ENCODE measurements at places on chromosomes 6 and 20.
A peak's percentile ranks its signal among the peaks of the same experiment; 100 is the strongest.

GRCh38 chr6:43977404-43978111 lies 149.7 kb downstream of the MRPL14 start:
- DNase-seq: no peak

DNA sequence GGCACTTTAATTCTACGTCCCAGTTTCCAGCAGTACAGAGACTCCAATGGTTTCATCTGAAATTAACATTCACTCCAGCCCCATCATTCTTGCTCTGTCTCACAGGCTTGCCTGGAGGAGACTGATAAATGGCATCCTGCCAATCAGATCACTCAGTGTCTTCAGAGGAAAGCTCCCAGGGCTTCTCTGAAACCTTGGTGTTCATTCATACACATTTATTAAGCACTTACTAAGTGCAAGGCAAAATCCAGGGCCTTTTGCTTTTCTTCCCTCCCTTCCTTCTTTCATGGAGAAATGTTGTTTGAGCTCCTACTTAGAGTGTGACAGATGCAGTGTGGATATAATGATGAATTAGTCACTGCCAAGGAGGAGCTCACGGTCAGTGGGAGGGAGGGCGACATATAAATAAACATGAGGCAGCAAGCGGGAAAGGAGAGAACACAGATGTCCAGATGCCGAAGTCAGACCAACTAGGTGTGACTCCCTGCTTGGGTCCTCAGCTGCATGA lies 106.7 kb upstream of the DTNBP1 start:
- no peak for DNase-seq

- DNase-seq: peak; percentile 35
Observed at GRCh38 chr6:167141667-167142432, 15.9 kb downstream of the GPR31 start.

DNA sequence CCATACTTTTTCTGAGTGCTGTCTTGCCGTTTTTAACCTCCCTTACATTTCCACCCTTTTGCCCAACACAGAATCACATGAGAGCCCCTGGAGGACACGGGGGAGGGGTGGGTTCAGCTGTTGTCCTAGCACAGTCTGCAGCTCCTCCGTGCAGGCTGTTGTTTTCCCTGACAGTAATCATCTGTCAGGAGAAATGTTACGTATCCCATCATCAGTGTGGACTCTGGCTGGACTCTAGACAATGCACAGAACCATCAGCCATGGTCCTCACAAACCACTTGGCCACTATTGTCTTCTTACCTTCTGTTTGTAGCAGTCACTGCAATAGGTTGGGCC lies 92.1 kb downstream of the RIN2 start:
- no peak for DNase-seq

DNA sequence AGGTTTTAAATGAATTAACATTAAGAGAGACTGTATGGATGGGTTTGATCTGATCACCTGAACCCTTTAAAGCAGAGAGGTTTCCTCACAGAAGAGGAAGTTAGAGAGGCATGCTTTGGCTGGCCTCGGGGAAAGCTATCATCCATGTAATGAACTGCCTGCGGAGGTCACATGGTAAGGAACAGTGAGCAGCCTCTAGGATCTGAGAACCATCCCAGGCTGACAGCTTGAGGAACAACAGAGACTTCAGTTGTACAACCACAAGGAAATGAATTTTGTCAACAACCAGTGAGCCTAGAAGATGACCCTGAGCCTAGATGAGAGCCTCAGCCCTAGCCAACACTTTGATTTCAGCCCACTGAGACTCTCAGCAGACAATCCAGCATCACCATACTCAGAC lies 2.9 kb upstream of the COL21A1 start:
- no peak for DNase-seq

DNA sequence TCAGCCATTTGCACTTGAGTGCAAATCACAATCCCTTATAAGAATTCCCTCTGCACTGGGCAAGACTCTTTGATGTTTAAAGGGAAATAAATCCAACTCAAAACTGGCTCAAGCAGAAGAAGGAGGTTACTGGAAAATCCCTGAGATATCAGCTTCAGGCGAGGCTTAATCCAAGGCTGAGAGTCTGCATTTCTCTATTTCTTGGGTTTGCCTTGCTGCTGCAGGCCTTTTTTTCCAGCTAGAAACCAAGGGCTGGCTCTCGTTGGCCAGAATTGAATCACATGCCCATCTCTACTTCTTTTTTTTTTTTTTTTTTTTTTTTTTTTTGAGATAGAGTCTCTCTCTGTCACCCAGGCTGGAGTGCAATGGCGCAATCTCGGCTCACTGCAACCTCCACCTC lies 11.7 kb downstream of the HCK start:
- no peak for DNase-seq

GRCh38 chr6:56370127-56370540 lies 122.8 kb upstream of the COL21A1 start:
- DNase-seq: no peak

GRCh38 chr20:18566892-18567738 lies at the start of gene SMIM26:
Gene SMIM26, plus strand, starts transcription at chr20:18567432. Its CDS starts 47 bp downstream, at chr20:18567479.
- peak; percentile 79 for DNase-seq

DNA sequence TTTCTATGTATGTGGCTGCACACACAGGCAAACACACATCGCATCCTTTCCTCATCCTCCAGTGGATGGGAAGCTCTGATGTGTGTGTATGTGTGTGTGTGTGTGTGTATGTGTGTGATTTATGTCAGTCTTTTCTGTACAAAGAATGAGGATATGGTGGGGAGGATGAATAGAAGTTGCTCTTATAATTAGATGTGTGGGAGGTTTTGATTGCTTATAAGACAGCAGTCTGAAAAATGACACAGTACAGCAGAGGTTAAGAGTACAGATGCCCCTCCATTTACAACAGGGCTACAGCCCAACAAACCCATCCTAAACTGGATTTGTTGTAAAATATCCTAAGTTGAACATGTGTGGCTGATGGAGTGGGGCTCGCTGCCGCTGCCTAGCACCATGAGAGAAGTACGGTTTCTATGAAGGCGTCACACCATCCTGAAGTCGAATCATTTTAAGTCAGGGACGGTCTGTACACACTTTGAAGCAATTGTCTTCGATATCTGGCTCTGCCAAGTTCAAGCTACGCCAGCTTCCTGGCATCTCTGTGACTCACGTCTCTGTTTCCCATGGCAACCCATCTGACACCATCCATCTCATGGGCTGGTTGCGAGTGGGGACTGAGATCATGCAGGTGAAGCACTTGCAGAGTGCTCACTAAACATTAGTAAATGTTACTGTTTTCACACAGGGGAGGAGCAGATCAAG lies 252.6 kb downstream of the MYLK4 start:
- DNase-seq: no peak

DNA sequence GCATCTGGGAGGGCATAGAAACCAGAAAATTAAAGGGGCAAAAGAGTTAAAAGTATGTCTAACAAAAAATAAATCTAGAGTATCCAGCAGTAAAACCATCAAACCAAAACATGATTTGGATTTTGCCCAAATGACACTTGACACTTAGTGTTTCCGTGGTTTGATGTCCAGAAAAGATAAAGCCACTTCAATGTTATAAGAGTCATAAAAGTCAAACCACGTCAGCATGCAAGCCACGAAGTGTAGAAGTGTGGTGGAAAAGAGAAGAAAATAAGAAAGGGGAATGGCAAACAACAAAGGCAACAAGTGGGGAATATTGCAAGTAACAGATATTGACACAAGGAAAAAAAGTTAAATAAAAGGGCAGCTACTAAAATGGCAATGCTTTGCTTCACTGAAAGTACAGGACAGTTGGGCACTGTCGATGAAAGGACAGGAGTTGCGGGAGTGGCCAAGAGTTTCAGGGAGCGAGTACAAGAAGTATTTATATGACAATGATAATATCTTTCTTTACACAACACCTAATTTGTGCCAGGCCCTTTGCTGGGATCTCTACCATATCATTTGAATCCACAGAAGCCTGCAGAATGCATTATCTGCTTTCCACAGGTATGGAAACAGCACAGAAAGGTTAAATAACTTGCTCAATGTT lies 6.3 kb upstream of the HDDC2 start:
- DNase-seq: no peak

DNA sequence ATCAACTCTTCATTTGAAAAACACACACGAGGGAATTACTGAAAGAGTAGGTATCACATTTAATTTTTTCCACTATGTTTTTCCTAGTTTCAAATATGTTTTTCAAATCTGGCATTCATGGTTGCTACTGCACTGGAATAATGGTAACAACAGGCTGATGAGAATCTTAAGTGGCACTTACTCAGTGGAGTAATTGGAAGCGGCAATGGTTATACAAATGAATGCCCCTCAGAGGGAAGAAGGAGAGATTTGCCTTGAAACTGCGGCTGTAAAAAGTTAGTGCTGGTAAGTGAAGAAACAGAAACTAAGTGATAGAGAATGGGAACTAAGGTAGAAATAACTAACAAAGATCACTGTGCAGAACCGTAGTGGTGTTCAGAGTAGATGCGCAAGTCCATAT lies 41.0 kb upstream of the PDE7B start:
- no peak for DNase-seq

GRCh38 chr20:43171930-43172329 lies 17.8 kb downstream of the PTPRT start:
- DNase-seq: no peak

DNA sequence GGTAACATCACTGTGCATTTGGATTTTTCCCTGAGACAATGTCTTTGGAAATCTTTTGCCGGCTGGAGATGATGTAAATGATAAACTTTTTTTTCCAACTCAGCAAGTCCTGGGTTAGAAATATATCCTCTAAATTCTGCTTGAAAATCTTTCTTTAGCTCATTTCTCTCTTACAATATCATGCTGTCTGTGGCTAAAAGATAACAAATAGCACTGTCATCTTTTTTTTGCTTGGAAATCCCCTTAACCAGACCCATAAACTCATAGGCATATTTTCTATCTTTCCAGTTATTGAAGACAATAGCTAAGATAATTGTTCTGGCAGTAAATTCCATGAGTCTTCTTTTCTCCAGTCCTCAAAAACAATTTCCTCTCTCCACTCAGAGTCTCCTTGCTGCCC lies 481.5 kb downstream of the NKAIN2 start:
- no peak for DNase-seq

All from stimulated activated CD4-positive, alpha-beta T cell treated with anti-CD3 and anti-CD28 coated beads, TNF-alpha, amount 100 ng/mL, for 1 hour (primary cell).